8988T (cell line): ENCODE measurements at places on chromosomes 7 and 10.
A peak's percentile ranks its signal among the peaks of the same experiment; 100 is the strongest.

DNA sequence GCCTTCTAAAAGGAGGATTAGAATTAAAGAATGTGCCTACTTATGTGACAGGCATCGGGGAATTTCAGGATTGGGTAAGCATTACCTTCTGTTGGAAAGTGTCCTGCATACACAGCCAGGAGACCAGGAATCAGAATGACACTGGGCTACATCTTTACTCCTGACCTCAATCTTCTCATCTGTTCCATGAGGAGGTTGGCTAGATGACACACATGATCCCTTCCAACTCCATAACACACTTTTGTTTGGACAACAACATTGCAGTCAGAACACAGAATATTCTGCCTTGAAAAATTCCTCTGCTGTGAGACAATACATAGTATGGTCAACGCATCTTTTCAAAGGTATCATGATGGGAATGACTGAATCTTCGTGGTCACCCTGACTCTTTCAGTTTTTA, 1281.2 kb upstream of the SORCS1 start:
- DNase-seq, result no peak

GRCh38 chr7:15662451-15662850, 24.0 kb downstream of the MEOX2 start:
- no peak for DNase-seq

GRCh38 chr10:44889834-44890233, 21.3 kb upstream of the TMEM72 start:
- no peak for DNase-seq

- DNase-seq, result no peak
Measured at GRCh38 chr10:117721873-117722272, 179.3 kb downstream of the EMX2 start.

- no peak for DNase-seq
Measured at GRCh38 chr10:2128991-2129390, 391.7 kb upstream of the ADARB2 start.

DNA sequence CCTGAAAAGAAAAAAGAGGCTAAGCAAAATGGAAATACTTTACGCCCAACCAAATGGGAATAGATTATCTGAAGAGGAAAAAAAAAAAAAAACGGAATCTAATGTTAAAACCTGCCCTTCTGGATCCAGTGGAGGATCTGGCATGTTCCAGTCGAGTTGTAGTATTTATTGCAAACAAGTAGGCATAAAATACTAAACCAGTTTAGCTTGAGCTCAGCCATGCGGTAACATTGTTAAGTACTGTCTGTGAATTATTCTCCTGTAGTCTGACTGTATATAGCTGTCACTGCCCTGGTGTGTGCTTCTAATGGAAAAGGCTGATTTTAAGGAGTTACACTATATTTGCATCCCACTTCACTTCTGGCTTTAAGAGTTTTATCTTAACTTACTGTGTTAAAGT, 40.3 kb downstream of the CELF2 start:
- no peak for DNase-seq

- no peak for DNase-seq
Measured at GRCh38 chr10:58041901-58042300, 225.8 kb downstream of the IPMK start.

DNA sequence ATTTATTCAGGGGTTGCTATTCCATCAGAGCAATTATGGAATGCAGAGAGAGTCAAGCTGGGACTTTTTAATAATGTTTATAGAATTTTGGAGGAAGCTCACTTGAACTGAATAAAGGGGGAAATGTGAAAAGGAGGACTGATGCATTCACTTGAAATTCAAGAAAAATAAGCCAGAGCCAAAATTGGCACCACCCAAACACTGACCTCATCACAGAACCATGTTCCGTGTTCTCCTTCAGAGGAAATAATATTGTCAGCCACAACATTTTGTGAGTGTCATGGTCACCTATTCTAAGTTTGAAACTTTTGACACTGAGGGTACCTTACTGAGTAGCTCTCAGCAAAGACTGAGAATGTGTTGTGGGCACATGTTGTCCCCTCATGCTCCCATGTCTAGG, 207.0 kb downstream of the ANK3 start:
- DNase-seq, result no peak

DNA sequence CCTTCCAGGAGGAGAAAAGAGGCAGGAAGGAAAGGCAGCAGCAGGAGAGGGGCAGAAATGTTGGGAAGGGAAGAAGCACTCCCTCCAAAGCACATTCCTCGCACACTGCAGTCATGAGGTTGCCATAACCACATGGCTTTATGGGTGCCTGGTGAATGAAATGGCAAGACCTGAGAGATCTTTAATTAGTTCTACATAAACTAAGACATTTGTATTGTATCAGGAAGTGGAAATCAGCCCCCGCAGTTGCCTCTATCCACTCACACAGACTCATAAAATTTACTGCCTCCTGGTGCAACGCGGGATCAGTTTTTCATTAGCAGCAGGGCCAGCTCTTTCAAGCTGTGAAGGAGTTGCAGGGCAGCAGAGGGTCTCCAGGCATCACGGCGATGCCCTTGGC, 106.4 kb downstream of the COL13A1 start:
- DNase-seq, result no peak

DNA sequence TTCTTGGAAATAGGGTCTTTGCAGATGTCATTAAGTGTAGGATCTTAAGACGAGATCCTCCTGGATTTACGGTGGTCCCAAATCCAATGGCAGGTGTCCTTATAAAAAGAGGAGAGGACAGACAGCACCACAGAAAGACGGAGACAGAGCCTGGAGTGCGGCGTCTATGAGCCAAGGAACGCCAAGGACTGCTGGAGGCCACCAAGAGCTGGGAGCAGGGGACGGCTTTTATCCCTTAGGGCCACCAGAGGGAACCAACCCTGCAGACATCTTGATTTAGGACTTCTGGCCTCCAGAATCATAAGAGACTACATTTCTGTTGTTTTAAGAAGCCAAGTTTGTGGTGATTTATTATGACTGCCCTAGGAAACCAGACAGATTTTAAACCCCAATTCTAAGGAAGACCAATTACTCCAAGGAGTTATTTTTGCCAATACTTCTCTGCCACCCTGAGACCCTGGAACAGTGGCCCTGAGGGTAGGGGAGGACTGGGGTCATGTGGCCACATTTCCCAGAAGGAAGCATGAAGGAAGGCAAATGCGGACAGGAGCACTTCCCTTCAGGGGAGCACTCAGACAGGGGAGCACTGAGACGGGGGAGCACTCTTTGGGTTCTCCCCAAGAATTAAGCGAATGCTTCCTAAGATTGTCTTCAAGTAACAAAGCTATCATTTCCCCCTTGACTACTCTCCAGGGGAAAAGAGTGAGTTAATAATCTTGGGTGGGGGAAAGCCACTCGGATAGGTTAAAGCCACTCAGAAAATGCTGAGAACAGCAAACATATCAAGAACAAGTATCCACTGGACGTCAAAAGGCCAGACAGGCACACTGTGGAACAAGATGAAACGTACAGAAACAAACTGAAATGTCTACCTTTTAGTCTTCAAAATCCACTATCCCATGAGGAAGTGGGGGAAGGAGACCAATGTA, 67.5 kb downstream of the CHST15 start:
- no peak for DNase-seq

- no peak for DNase-seq
Measured at GRCh38 chr10:131363416-131363815, 51.9 kb upstream of the TCERG1L start.

GRCh38 chr10:27815261-27815660, 69.6 kb upstream of the MKX start:
- no peak for DNase-seq

DNA sequence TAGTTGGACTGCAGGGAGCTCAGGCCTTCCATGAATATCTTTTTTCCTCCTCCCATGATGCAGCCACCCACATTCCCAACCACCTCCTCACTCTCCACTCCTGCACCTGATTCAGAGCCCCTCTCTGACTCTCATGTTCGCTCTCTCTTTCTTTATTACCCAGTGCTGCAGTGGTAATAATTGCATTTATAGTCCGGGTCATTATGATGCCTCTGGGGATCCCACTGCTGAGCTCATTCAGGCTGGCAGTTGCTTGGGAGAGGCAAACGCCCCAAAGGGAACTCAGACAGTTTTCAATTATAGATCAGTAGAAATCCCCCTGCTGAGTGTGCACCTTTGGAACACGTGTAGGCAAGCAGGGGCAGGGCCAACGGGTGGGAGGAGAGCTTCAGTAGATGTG, 953.0 kb downstream of the GRID1 start:
- no peak for DNase-seq

GRCh38 chr10:28975891-28976531, 298.7 kb downstream of the BAMBI start:
- DNase-seq, result no peak

DNA sequence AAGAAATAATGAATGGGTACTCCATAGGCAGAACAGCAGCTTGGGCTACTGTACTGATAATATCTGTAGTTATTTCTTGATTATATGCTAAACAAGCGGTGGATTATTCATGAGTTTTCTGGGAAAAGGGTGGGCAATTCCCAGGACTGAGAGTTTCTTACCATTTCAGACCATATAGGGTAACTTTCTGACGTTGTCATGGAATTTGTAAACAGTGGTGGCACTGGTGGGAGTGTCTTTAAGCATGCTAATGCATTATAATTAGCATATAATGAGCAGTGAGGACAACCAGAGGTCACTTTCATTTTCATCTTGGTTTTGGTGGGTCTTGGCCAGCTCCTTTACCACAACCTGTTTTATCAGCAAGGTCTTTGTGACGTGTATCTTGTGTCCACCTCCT, 399.7 kb downstream of the CDC14C start:
- DNase-seq, result no peak

GRCh38 chr7:37211097-37211880, 237.4 kb downstream of the ELMO1 start:
- no peak for DNase-seq

DNA sequence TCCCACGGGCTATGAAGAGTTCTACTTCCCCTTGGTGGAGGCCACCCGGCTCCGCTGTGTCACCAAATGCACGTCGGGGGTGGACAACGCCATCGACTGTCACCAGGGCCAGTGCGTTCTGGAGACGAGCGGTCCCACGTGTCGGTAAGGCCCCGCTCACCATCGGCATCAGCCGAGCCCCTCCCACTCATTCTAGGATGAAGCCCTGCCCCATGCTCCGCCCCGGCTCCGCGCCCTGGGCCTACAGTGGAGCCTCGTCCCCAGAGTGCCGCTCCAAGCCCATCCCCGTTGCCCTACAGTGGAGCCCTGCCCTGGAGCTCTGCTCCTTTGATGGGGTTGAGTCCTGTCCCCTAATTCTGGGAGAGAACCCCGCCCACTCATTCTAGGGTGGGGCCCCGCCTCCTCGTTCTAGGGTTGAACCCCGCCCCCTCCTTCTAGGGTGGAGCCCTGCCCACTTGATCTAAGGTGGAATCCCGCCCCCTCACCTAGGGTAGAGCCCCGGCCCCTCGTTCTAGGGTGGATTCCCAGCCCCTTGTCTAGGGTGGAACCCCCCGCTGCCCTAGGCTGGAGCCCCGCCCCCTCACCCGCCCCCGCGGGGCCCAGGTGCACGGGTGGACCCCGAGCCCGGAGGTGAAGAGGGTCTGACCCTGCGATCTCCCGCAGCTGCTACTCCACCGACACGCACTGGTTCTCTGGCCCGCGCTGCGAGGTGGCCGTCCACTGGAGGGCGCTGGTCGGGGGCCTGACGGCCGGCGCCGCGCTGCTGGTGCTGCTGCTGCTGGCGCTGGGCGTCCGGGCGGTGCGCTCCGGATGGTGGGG, 3.4 kb upstream of the MUC12 start:
- peak; percentile 94 for DNase-seq

- DNase-seq, result no peak
Measured at GRCh38 chr10:58723186-58723585, 210.5 kb downstream of the BICC1 start.

DNA sequence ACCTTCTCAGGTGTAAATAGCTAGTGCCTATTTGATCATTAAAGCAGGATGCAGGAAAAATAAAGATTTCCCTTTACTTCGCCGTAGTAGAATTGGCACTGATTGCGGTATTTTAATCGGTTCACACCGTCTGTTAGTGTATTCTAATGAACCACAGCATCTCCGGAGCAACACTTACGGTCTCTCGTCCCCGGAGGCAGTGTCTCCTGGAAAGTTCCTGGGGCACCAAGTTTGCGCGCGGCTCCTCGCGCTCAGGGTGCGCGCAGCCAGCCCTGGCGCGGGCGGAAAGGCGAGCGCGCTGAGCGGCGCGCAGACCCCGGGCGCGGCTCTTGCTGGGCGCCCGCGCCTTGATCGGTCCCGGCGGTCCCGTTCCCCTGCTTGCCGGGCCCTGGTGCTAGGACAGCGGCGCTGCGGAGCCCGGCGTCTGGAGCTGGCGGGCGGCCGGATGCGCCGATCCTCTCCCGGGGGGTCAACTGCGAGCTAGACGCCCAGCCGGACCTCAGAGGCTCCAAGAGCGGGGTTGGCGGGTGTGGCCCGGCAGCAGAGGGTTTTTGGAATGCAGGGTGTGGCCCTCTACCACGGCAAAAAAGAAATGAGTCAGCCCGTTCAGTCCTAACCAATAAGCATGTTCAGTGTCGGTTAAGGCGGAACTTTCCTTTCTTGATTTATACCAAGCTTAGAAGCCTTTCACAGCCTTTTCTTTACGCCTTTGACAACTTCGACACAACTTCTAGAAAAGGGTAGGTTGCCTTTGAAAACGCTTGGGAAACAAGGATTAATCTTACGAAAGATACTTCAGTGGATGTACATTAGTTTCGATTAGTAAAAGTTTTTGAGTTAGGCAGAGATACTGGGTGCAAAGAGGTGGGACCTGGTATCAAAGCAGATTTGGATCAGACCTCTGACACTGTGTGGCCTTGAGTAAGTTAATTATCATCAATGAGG, 166.8 kb upstream of the ASAH2 start:
- peak; percentile 66 for DNase-seq

- no peak for DNase-seq
Measured at GRCh38 chr10:78853864-78854263, 214.9 kb upstream of the ZMIZ1 start.

GRCh38 chr10:45152726-45153125, 152.0 kb downstream of the ZNF22 start:
- no peak for DNase-seq

- no peak for DNase-seq
Measured at GRCh38 chr10:58456179-58456578, 56.5 kb upstream of the BICC1 start.

DNA sequence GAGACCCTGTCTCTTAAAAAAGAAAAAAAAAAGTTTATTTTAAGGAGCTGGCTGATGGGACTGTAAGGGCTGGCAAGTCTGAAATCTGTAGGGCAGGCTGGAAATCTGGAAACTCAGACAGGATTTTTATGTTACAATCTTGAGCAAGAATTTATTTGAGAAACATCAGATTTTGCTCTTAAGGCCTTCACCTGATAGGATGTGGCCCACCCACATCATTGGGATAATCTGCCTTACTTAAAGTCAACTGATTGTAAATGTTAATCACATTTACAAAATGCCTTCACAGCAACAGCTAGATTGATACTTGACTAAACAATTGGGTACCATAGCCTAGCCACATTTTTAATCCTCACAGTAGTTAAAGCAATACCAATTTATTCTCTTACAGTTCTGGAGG, 11.5 kb downstream of the MINDY4 start:
- DNase-seq, result no peak

GRCh38 chr10:132957981-132958882, 15.9 kb upstream of the CFAP46 start:
- DNase-seq, result no peak

GRCh38 chr7:40709062-40709964, 574.5 kb downstream of the SUGCT start:
- DNase-seq, result no peak

GRCh38 chr7:150703209-150703608, 13.2 kb upstream of the GIMAP1 start:
- DNase-seq, result no peak

GRCh38 chr7:151375530-151376217, 34.1 kb downstream of the NUB1 start:
- no peak for DNase-seq

GRCh38 chr7:31102151-31102972, 50.3 kb downstream of the ADCYAP1R1 start:
- no peak for DNase-seq

GRCh38 chr7:99693427-99694200, 13.8 kb upstream of the CYP3A5 start:
- no peak for DNase-seq
